ENCODE measurements at places on chromosomes 7 and 10.

- DNase-seq = no peak
Observed at GRCh38 chr10:8778713-8779112, 724.2 kb downstream of the GATA3 start.

GRCh38 chr10:88565072-88565471, 18.0 kb downstream of the RNLS start:
- no peak for DNase-seq

DNA sequence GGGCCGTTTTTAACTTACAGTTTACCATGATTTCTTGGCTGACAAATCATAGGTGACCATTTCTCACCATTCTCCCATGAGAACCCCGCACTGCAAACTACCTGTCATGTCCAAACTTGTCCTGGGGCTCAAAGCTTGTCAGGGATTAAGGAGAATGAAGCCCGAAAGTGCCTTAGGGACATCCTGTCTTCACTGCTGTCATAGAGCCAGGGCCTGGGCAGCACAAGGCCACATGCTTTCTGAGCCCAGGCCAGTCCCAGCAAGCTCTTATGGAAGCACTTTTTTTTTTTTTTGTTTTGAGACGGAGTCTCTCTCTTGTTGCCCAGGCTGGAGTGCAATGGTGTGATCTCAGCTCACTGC, 33.9 kb downstream of the CCM2 start:
- DNase-seq = no peak

DNA sequence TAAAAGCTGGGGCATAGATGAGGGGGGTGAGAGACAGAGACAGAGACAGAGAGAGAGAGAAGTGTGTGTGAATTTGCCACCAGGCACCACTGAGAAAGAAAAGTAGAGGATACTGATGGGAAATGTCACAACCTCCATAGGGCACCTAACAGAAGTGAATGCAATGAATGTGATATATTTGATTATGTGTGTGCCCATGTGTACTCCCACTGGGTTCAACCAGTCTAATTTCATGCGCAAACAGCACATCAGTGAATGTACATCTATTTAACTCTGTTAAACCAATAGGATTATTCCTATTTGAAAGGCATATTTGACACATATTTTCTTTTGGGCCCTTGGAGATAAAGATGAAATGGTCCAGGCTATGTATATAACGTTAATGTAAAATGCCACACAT, 241.3 kb downstream of the KCNMA1 start:
- DNase-seq = no peak

DNA sequence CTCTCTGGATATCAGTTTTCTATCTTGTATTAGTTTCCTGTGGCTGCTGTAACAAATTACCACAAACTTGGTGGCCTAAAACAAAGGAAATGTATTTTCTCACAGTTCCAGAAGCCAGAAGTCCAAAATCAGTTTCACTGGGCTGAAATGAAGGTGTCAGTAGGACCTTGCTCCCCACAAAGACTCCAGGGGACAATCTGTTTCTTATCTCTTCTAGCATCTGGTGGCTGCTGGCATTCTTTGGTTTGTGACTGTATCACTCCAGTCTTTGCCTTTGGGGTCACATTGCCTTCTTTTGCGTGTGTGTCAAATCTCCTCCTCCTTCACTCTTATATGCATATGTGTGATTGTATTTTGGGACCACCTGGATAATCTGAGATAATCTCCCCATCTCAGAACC, 153.0 kb upstream of the PRPS1L1 start:
- DNase-seq = no peak

- DNase-seq = no peak
Observed at GRCh38 chr7:153473185-153473584, 579.0 kb upstream of the DPP6 start.

- DNase-seq = no peak
Observed at GRCh38 chr7:128160296-128160695, 80.8 kb upstream of the LEP start.

DNA sequence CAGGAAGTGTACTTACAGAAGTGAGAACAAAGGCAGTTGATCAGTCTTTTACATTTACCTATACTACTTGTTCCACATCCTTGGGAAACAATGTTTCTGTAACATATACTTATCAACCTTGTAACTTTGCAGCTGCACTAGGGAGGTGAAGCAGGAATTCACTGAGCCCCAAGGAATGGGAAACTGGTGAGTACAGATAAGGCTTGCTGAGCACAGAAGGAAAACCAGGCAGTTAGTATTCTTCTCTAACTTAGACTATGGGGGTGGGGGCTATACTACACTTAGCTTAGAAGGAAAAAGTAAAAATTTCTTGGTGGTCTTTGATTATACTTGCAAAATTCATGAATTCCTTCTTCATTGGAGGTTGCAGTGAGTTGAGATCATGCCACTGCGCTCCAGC, 6.9 kb upstream of the ZNF33A start:
- no peak for DNase-seq

GRCh38 chr10:43598446-43598845, 7.8 kb upstream of the ZNF485 start:
- no peak for DNase-seq

DNA sequence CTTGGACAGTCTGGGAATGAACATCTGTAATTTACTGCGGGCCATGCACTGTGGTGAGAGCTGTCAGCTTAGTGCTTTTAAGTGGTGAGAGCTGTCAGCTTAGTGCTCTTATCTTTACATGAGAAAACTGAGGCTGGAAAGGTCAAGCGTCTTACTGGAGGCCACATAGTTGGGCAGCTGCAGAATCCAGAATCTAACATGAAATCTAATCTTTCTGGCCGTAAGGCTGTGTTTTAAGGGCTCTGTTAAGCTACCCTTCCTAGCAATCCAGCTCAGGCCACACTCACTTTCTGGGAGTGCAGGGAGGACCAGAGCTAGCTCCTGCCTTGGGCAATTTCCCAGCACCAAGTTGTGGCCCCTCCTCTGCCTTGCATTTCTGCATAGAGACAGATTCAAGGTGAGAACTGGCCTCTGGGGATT, 70.2 kb downstream of the SORCS3 start:
- no peak for DNase-seq

DNA sequence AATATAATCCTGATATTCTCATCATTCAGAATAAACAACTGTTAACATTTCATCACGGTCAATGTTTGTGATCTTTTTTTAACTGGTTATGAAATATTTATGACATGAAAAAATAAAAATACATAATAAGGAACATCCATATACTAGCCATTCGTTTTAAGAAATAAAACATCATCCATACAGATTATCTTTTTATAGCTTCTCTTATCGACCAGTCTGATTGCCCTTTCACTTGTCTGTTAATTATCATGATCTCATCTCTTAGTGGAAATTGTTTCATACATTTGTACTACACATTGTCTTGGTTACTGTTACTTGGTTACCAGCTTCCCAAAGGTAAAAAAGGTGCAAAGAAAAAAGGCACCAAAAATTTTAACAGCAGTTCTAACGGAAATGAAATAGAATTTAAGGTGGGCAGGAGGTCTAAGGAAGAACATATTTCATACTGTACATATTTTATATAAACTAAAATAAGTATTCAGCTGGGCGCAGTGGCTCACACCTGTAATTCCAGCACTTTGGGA, 8.4 kb downstream of the ARHGAP21 start:
- DNase-seq = no peak

DNA sequence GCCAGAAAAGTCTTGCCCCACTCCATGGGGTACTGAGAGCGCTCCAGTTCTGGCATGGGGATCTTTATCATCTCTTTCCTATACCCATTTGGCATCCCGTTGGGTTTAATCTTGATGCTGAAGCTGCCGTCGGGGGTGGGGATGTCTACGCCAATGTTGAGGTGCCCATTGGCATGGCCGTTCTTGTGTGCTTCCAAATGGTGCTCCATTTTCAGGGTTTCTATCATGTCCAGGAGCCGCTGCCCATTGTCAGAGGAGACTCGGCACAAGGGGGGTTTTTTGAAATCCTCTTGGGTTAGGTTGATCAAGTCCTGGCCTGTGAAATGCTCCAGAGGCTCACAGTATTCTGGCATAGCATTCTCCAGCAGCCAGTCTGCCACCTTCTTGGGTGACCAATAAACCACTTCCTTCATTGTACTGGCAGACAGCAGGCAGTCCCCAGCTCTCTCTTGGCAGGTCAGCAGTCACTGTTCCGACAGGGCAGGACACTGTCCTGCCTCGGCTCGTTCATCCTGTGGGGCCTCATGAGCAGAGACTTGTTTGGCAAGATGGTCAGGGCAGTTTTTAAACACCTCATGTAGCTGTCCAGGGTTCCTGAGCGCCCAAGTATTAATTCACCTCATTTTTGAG, 92.5 kb upstream of the ASAH2 start:
- no peak for DNase-seq

GRCh38 chr7:128302139-128302538, 41.6 kb downstream of the RBM28 start:
- DNase-seq = no peak

- no peak for DNase-seq
Observed at GRCh38 chr7:418636-419280, 100.9 kb downstream of the PDGFA start.

DNA sequence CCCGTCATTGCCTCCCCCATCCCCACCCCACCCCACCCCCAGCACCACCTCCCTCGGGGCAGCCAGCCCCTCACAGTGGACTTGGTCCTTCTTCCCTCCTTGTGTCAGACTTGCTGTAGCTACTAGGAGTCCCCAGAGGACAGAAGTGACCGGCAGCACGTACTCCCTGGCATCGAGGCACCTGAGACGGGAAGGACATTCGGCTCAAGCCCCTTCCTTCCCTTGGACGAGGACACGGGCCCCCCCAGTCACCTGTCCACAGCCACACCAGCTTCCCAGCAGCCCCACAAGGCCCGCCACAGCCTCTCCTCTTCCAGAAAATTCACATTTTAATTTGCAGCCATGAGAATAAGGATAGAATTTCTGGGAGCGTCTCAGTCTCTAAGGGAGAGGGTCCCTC, 267.8 kb upstream of the SHH start:
- no peak for DNase-seq

GRCh38 chr10:21078410-21079329, 181.6 kb upstream of the NEBL start:
- no peak for DNase-seq

DNA sequence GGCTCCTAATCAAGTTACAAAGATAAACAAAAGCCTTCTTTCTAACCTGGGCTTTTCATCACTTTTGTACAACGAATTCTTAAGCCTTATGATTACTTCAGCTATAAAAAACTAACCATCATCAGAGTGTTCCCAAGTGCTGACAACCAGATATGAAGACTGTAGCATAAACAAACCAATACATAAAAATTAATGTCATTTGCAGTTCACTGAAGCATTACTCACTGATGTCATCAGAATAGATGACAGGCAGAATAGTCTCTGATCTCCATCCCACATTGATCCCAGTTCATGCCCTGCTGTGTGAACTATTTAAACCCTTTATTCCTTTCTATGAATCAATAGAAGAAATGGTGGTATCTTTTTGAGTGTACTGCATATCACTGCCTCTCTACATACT, 84.4 kb downstream of the DNAJC1 start:
- DNase-seq = no peak

DNA sequence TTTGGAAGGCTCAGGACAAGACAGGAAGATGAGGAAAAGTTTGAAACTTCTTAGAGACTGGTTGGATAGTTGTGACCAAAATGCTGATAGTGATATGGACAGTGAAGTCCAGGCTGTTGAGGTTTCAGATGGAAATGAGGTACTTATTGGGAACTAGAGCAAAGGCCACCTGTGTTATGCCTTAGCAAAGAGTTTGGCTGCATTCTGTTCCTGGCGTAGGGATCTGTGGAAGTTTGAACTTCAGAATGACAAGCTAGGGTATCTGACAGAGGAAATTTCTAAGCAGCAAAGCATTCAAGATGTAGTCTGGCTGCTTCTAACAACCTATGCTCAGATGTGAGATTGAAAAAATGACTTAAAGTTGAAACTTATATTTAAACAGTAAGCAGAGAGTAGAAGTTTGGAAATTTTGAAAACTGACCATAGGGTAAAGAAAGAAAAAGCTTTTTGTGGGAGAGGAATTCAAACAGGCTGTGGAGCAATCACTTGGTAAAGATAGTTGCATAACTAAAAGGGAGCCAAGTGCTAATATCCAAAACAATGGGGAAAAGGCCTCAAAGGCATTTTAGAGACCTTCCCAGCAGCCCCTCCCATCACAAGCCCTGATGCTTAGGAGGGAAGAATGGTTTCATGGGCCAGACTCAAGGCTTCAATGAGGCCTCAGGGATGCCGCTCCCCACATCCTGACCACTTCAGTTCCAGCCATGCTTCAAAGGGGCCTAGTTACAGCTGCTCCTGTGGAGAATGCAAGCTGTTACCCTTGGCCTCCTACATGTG, 415.1 kb downstream of the INHBA start:
- no peak for DNase-seq

DNA sequence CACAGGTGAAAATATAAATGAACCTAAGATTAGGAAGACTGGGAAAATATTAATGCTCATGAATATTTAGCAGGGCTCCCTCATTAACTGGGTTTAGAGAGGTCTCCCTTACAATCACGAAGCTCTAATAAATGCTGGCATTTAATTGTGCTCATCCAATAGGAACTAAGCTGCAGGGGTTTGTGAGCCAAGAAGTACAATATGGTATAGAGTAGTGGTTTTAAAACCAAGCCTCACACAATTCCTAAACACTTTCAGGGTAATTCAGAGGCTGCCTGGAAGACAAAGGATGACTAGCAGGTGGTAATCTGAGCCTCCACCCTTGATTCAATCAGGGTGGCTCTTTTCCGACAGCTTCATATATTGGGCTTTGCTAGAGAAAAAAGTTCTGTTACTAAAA, 103.3 kb downstream of the GPAM start:
- no peak for DNase-seq

GRCh38 chr10:73645251-73645650, 4.0 kb upstream of the MYOZ1 start:
- no peak for DNase-seq

DNA sequence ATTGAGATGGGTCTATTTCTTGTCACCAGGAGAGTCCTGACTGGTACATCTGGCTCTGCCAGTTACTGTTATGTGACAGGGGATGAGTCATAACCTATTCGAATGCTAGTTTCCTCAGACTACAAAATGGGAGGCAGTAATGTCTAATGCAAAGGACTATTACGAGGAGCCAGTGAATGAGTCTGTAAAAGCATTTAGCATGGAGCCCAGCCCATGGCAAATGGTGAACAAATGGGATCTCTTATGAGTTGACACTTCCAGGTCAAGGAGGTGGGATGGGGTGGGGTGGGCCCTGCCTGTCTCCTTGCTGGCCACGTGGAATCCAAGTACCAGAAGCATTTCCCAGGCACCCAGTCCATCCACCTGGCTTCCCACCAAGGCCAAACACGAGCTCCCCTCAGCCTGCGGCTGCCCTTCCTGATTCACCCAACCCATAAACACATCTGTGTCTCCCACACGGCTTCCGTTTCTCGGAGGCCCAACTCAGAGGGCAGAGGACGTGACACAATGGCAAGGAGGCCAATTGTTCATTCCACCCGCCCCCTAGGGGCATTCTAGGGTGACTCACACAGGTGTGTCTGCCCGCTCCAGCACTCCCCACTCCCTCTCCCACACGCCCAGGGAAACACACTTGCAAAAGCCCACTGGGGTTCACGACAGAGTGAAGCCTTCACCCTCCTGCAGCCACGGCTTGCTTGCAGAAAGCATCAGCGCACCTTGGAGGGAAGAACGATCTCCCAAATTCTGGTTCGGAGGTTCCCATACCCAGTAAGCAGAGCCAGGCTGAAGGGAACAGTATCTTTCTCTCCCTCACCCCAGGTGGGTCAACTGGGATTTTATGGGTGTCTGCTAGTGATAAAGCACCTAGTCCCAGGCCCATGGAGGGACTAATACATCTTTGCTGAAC, 109.8 kb downstream of the SH3PXD2A start:
- peak; percentile 59 for DNase-seq

Measured in activated T-cell treated with anti-CD3 and anti-CD28 coated beads, Interleukin-2, amount 50 U/mL, for 4 hours (primary cell).